ENCODE measurements at places on chromosomes 7 and 10. TPM values are rescaled to one million over a fixed set of nuclear protein-coding genes. Genes with fewer than 3 reads are reported as not detected.
A peak's percentile ranks its signal among the peaks of the same experiment; 100 is the strongest.

GRCh38 chr10:71494476-71494875, 97.8 kb downstream of the CDH23 start:
- no peak for ATAC-seq

DNA sequence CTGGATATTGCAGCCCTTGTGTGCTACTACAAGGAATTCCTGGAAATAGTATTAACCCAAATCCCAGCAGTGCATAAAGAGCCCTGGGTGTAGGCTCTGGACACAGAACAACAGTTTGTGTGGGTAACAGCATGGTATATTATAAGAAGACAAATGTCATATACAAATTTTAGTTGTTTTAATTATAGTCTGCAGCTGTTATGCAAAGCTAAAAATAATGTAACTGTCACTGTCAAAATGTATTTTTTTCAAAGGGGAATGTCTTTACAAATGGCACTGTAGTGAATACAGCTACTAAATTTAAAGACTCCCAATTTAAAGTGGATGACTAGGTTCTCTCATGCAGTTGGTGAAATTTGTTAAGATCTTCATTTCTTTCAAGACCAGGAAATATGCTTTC, 339.0 kb downstream of the GPR37 start:
- no peak for ATAC-seq

GRCh38 chr7:7529328-7529727, 6.3 kb downstream of the COL28A1 start:
- no peak for ATAC-seq

DNA sequence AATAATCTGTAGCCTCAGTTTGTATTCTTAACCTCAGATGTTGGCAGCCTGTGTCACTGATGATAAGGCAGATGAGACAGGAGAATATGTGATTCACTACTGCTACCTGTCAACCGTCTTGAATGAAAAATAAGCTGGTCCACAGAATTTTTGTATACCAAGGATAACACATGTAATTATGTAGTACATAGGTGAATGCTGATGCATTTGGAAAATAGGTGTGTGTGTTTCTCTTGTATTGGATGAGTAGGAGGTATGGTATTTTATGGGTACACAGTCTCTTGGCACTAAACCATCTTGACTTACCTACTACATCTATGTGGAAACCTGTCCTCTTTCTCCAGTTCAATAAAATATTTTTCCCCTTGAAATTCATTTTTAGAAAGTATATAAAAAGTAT, 20.7 kb upstream of the ZRANB1 start:
- no peak for ATAC-seq

GRCh38 chr10:113562069-113562468, 9.2 kb downstream of the HABP2 start:
- ATAC-seq: no peak

DNA sequence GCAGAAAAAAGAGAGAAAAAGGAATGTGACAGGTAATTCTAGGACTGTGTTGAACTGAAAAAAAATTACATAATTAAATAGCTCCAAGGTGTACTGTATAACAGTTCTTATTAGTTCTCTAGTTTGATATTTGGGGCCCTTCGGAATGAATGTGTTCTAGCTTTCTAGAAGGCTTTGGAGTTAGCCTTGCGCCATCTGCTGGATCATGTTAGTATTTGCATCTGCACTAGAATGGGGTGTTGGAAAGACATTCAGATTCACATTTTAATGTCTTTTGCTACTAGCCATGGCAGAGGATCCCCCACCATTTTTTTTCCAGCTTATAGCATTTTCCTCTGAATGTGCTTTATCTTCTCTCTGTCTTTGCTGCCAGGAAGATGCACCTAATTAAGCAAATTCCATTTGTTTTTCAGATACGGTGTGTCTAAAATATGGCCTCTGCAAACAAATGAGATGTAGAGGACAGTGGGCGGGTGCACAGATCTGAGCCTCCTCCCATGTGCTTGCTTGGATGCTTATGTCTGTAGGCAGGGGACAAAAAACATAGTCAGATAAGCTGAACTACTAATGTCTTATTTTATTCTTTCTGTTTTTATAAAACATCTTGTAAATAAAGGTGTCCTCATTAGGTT, 238.5 kb downstream of the PHF14 start:
- peak; percentile 57 for ATAC-seq

DNA sequence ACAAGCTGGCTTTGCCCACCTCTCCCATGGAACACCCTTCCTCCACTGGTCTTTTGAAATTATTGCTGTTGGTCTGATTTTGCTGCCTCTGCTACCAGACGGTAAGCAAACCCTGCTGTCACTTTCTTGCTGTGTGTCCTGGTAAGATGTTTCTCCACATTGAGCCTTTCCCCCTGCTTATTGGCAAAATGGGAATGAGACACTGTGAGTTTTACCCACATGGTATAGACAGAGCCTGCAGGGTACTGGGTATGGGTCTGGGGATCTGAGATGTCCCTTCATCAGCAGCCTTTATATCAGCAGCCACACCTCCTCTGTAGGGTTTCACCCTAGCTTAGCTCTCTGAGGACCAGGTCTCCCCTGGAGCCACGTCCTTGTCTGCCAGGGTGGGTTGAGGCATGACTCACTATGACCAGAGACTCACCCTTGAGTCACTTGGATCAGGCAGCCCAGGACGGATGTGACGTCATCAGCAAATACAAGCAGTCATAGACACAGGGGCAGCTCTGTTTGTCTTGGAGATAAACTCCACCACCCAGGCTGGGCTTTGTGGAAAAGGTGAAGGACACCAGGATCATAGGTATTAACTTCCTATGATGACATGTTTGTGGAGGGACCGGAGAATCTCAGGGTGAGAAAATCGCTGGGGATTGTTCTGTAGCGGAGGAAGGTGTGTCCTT, 17.9 kb upstream of the BAIAP2L1 start:
- peak; percentile 97 for ATAC-seq

DNA sequence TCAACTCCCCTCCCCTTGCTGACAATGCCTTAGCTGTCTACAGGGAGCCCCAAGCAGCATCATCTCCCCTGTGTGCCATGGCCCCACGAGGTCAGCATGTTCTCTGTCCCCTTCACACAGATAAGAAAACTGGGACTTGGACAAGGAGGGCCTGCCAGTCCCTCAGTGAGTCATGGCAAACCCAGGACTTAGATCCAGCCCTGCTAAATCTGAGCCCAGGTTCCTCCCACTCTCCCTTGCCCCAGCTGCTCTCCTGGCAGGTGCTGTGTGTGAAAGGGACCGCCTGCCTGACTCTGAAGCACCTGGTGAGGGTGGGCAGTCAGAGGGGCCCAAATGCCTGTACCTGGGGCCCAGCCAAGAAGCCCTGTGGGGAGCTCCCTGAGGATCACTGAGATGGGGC, 7.4 kb downstream of the CRHR2 start:
- no peak for ATAC-seq

DNA sequence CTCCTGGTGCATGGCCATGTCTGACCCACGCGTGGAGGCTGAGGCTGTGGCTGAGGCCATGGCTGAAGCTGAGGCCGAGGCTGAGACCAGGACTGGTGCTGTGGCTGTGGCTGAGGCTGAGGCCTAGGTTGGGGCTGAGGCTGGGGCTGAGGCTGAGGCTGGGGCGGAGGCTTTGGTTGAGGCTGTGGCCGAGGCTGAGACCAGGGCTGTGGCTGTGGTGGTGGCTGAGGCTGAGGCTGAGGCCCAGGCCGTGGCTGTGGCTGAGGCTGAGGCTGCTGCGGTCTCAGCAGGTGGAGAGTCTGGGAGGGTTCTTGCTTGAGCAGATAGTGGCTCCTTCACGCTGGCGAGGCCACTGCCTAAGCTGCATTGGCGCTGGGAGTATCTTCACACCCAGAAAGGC, 76.4 kb downstream of the WDR37 start:
- no peak for ATAC-seq

DNA sequence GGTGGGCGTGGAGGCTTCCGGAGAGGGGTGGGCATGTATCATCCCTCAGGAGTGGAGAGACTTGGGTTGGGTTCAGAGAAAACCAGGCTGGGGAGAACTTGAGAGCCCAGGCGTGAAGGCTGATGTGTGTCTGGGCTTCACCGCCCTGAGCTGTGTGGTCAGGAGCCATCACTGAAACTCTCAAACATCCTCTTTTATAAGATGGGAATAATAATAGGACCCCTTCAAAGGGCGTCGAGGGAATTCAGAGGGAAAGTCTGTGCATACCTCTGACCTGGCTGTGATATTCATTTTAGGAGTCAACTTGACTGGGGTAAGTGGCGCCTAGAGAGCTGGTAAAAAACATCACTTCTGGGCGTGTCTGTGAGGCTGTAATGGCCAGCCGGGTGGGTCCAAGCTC, 21.1 kb upstream of the PSMG3 start:
- ATAC-seq: no peak

DNA sequence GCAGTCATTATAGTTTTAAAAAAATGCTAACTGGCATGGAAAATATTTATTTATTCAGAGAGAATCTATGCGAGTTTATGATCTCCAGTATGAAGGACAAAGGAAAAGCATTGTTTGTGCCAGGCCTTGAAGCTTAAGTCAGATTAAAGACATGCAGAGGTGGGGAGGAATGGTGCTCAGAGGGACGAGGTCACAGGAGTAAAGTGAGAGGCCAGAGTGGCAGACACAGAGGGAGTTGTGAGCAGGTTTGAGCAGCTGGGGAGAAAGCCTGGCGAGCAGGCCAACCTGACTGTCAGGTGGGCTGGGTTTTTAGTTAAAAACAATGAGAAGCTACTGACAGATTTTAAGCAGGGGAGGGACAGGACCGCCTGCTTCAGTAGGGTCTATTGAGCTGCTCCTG, 6.8 kb upstream of the CCNY start:
- ATAC-seq: no peak

DNA sequence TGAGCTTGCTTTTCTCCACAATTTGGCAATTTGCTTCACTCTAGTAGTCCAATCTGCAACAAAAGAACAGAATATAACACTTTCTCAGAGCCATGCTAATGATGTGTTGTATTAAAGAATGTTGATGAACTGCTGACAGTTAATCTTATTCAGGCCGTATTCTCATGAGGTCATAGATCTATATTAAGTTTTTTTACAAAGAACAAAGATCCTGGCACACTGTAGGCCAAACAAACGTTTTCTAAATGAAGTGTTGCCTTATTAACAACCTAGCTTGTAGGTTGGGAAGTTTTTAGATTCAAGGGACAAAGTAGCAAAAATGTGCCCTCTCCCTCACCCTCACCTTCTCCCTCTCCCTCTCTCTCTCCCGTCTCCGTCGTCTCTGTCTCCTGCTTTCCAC, 6.8 kb downstream of the HILPDA start:
- ATAC-seq: no peak

DNA sequence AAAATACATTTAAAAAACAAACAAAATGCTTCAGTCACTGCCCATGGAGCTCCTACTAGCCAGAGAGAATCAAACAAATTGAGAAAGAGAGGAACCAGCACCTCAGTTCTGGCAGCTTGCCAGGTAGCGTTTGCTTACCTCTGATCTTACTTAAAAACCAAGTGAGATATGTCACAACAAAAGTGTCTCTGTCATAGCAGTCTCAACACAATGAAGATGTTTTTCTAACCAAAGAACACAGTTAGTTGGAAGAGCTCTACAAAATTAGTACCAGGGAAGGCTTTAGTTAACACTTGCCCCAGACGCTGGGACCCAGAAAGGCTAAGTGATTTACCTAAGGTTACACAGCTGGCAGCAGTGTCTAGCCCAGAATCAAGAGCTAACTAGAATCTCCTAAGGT, 3.4 kb downstream of the DOCK4 start:
- no peak for ATAC-seq

DNA sequence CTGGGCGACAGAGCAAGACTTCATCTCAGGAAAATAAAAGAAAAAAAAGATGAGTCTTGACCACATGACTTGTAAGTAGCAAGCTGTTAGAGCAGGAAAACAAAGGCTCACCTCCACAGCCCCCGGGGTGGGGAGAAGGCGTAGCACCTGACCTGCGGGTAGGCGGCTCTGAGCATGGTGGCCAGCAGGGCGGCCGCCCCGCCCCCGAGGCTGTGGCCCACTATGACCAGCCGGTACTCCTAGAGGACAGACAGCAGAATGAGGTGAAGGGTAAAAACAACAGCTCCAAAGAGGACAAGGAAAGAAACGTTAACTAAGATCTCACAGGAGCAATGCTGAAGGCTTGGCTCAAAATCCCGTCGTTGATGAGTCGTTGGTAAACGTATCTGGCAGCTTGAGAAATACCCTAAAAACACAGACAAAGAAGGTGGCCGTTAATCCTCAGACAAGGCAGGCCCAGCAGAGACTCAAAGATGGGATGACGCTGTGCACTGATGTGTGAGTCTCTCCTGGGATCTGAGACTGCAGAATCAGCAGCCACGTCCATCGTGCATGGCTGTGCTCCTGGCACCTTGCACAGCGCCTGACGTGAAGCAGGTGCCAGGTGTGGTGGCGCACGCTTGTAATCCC, 31.1 kb downstream of the DAGLB start:
- no peak for ATAC-seq

DNA sequence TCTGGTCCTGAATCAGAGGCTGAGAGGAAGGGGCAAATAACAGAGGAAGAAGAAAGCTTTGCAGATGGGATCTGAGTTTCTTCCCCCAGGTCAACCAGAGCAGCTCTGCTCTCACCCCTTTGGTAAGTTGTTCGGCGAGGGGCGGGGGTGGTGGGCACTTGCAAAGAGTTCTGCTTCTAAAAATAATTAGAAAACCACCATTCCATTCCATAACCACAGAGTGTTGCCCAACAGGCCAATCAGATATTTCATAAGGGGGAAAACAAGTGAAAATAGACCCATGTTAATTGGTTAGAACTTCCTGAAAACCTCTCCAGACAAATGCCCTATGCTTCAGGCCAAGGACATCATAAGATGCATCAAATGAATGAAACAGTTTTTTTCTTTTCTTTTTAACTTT, 43.6 kb upstream of the R3HCC1L start:
- ATAC-seq: no peak

GRCh38 chr7:2830609-2831376, 13.3 kb downstream of the GNA12 start:
- no peak for ATAC-seq

The JAKMIP3 gene
- 1.2 TPM for total RNA-seq

The AQP1 gene
- total RNA-seq: not detected

The C1QL3 gene
- 0.13 TPM for total RNA-seq

The NPM3 gene
- total RNA-seq: 72.6 TPM

The ELFN1 gene
- 0.19 TPM for total RNA-seq

The INSYN2A gene
- not detected for total RNA-seq

The LRRTM3 gene
- 0.17 TPM for total RNA-seq

The EN2 gene
- not detected for total RNA-seq

Measured in activated T-helper 17 cell treated with anti-CD3 and anti-CD28 coated beads, Interleukin-2, amount 50 U/mL, for 72 hours (primary cell).